ENCODE measurements at places on chromosomes 3 and 15.

- no peak for DNase-seq
These were observed 14.8 kb downstream of the IDH3A start for GRCh38 chr15:78164010-78164409.

GRCh38 chr3:136995652-136996051, 37.9 kb downstream of the IL20RB start:
- DNase-seq, result no peak

GRCh38 chr15:80977627-80978036, 12.0 kb downstream of the MESD start:
- DNase-seq, result peak; percentile 63

GRCh38 chr15:61634837-61635236, 405.7 kb upstream of the RORA start:
- DNase-seq, result no peak

DNA sequence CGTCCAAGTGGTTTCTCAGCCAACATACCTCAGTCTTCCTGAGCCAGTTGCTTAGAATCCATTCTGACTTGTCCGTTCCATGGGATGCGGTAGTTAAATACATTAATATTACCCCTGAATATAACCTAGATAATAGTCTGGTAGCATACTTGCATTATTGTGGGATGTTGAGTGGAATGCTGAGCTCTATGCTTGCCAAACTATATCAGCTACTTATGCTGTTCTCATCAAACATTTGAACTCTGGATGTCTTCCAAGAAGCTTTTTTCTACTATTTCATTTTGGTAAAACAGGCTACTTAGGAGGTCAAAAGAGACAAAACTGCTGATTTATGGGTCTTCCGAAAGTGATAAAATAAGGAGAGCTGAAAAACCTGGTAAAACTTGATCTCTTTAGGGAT, 429.5 kb downstream of the NAALADL2 start:
- DNase-seq, result no peak

DNA sequence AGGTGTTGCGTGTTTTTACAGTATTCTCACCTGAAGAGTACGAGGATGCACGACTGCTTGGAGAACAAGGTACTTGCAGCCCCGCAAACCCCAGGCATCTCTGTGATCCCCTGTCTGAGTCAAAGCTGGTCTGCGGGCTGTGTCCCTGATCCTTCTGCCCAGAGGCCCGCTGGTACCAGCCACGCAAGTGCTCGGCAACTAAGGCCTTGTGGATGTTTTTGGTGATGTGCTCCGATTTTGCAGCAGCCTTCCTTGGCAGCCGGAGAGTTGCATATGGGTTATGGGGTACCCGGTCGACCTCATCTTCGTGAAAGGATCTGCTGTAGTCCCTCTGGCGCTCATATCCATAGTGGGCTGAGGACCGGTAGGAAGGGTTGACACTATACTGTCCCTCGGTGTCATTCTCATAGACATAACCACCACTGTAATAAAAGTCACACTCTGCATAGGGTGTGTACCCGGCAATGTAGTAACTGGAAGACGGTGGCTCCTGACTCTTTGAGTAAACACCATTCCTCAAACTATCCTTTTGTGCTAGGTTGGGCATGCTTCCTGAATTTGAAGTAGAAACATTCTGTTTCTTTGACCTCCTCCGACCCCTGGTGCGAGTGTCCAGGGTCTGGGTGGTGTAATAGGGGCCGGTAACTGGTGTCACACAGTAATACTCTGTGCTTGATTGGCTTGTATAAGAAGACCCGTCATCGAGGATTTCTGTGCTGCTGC, 58.6 kb upstream of the LMOD3 start:
- DNase-seq, result no peak

GRCh38 chr3:186281176-186281575, 80.9 kb downstream of the DGKG start:
- no peak for DNase-seq

GRCh38 chr15:69735121-69735520, 282.5 kb downstream of the RPLP1 start:
- DNase-seq, result no peak

DNA sequence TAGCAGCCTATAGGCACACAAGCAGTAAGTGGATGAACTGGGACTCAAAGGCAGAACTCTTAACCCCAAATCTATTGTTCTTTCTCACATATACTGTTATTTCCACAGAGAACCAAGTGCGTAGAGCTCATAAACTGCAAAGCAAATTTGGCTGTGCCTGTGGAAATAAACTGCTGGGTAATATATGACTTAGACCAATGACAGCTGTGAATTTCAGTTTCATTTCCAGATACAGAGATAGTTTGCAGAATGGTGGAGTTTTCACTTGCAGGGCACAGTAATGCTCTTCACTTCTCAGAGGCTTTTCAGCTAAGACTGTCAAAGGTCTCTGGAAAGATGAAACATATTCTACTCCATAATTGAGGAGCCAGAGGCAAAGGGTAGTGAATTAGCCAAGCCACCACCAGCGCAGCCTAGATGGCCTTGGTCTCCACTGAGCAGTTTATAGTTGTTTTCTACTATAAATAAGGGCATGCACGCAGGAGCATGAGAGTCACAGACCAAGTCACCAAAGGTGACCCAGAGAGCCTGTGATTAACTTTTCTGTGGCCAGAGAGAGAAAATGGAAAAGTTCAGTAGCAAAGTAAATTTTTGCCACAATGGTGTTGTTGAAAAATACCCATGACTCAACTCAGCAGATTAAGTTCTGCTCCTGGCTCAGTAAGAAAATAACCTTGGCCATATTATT, 180.7 kb upstream of the GRM7 start:
- DNase-seq, result no peak

- peak; percentile 33 for DNase-seq
These were observed 848 bp downstream of the NCEH1 start for GRCh38 chr3:172709774-172710663.

- DNase-seq, result peak; percentile 45
These were observed at the start of gene GMNC for GRCh38 chr3:190862209-190863118. GMNC (minus strand) TSS chr3:190862694; CDS start chr3:190862615, 79 bp downstream.

DNA sequence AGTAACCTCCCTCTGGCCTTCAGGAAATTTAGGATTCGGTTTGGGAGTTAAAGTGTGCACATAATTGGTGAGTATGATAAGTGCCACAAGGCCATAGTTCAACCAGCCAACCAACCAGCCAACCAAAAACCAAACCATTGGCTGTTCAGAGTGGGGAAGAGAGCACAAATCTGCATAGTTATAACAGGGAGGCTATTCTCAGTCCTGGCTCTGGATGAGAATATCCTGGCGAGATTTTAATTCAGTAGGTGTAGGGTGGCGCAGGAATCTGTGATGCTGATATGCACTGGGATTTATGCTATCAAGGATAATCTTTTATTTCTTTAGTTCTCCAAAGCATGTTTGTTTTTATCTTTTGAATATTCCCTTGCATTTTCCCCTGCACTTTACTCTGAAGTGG, 49.1 kb downstream of the AKAP13 start:
- no peak for DNase-seq

DNA sequence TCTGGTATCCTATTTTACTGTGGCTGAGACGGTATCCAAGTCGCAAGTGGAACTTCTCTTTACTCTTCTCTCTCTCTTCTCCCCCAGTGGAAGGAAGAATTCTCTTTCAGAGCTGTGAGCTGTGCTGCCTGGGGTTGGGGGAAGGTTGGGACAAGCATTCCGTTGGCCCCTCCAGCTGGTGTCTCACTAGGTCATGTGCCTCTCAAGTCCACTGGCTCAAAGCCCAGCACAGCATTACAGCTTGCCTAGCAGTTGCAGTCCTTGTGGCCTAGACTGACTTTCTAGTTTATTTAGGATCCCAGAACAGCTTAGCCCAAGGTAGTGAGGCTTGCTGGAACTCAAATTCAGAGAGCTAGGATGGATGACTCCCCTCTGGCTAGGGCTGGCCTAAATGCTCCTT, 76.1 kb upstream of the SPATA16 start:
- DNase-seq, result no peak

GRCh38 chr3:177379045-177379444, 181.8 kb upstream of the TBL1XR1 start:
- no peak for DNase-seq

DNA sequence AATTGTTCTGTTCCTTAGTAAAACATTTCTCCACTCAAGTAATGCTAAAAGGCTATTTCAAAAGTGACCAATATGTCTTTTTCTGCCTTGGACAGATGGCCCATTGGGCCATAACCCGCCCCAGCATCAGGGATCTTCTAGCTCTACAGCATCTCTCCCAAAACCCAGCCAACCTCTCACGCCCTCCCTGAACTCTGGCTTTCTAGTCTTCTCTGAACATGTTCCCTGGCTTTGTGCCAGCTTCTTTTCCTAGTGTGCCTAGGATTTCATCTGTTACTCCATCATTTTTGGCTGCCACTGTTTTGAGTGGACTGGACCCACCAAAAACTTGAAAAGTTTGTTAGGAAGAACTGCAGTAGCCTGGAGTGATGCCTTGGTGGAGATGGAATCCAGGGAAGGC, 30.7 kb downstream of the TRPM1 start:
- no peak for DNase-seq

- no peak for DNase-seq
These were observed 50.3 kb upstream of the CHRNB4 start for GRCh38 chr15:78691167-78691850.

GRCh38 chr15:91263632-91264531, 163.8 kb downstream of the SV2B start:
- DNase-seq, result no peak

DNA sequence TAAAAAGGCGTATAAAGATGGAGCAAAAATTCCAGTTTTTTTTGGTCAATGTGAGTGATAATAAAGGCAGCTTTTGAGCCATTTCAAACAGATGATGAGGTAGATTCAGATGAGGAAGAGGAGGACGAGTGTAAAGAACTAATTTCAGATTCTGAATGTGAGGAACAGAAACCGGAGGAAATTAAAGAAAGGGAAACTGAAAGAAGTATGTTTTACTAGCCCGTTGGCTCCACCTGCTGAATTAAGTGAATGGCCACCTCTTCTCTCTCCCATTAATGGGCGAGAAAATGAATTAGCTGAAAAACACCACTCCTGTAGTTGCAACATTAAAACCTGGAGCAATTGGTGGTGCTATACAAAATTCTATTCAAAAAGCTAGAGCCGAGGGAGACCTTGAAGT, 55.4 kb downstream of the CYP19A1 start:
- DNase-seq, result no peak

- DNase-seq, result no peak
These were observed 319.6 kb upstream of the TBC1D5 start for GRCh38 chr3:18061737-18062656.

GRCh38 chr3:59939826-59940426, 890.1 kb upstream of the CFAP20DC start:
- DNase-seq, result no peak

DNA sequence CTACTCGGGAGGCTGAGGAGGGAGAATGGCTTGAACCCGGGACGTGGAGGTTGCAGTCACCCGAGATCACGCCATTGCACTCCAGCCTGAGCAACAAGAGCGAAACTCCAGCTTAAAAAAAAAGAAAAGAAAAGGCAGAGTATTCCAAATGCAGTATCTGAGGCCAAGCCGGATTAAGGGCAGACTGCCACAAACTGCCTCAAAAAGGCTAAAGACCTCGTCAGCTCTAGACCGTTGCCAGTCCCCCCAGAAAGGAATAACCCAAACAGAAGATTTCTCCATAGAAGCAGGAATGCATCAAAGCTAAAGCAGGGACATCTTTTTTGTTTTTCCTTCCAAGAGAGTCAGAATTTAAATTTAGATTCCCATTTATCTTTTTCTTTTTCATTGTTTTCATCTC, 72.9 kb downstream of the TM4SF4 start:
- no peak for DNase-seq

DNA sequence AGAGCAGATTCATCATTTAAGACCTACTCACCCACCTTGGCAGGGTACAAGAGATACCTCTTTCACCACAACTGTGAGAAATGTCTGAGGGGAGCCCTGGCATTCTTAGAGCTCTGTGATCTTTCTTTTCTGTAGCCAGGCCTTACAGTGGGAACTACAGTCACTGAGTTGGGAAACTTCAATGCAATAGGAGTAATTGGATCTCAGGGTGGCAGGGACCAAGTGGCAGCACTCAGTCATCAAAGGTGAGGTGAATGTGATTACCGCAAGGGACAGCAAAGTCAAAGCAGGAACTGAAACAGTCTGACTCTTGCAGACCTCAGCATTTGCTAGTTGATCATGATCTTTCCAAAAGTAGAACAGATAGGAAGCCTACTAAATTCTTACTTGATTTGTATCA, 7.2 kb upstream of the MCF2L2 start:
- DNase-seq, result peak; percentile 51

DNA sequence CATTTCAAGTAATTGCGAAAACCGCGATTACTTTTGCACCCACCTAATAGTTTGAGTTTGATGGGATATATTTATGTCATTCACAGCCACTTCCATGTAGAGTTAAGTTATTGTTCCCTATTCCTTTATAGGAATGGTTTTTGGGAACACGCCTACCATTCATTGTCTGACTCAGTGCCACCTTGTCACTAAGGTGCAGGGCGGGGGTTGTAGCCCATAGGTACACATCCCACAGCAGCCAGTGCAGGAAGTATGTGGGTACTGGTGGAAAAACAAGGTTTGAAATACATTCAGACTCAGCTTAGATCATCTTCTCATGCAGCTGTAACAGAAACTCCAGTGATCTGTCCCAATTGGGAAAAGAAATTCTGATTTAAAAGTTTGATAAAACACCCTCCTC, 48.2 kb upstream of the CFAP161 start:
- no peak for DNase-seq

DNA sequence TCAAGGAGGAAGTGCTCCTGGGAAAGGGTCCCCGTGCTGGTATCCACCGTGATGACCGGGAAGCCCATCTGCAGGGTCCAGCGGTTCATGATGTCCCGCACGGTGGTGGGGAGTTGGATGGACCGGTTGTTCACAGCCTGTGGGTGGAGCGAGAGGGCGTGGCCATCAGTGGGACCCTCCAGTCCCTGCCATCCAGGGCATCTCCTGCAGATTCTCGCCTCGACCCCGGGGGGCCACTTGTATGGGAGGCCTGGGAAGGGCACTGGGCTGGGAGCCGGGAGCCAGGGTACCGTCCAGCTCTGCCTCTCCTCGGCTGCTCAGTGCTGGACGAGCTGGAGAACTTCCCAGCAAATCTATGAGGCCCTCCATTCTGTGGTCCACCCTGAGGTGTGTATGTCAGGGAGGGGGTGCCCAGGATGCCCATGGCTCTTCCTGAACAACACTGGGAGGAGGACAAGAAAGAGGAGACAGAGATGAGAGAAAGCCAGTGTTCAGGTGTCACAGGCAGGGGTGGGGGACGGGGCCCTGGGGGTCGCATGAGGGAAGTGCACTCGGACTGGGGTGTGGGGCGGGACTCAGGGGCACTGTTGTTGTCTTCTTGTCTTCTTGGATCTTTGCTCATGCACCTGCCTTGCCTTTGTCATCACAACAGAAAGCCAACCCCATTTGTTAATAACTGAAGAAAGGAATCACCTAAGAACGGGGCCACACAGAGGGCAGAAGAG, 13.0 kb downstream of the ANPEP start:
- no peak for DNase-seq

- DNase-seq, result no peak
These were observed 405.9 kb upstream of the TBL1XR1 start for GRCh38 chr3:177603148-177603603.

- DNase-seq, result no peak
These were observed 149.4 kb upstream of the SLC6A11 start for GRCh38 chr3:10666621-10667020.

GRCh38 chr3:12719984-12720898, 38.8 kb downstream of the TMEM40 start:
- peak; percentile 77 for DNase-seq
